ENCODE measurements at places on chromosomes 5 and 9.

GRCh38 chr5:163585206-163585605 is 79.8 kb downstream of the MAT2B start:
- no peak for DNase-seq

- no peak for DNase-seq
Observed at GRCh38 chr5:150692276-150692675, 8.6 kb downstream of the RBM22 start.

DNA sequence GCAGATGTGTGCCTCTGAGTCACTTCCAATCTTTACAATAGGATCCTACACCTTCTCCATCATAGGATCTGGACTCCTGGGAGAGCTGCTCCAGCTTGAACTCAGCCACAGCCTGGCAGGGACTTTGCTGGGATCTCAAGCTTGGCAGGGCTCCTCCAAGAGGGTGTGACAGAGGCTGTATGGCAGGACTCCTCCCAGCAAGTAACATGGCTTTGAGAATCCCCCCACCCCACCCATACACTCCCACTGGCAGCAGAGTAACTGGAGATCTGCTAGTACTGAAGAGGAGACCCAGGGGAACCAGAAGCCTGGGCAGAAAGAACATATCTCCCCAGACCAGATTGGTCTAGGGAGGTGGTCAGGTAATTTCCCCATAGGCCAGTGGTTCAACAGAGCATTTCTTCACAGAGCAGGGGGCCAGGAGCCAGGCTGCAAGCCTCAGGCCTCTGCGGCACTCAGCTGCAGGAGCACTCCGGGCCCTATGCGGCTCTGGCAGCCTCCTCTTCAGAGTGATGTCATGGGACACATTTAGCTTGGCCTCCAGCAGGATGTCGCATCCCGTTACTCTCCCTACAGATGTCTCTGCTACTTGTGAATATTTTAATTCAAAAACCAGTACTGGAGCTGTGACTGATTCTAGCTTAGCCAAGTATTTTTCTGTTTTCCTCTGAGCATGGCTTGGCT is 1.7 kb upstream of the ACSL6 start:
- DNase-seq = peak; percentile 7

DNA sequence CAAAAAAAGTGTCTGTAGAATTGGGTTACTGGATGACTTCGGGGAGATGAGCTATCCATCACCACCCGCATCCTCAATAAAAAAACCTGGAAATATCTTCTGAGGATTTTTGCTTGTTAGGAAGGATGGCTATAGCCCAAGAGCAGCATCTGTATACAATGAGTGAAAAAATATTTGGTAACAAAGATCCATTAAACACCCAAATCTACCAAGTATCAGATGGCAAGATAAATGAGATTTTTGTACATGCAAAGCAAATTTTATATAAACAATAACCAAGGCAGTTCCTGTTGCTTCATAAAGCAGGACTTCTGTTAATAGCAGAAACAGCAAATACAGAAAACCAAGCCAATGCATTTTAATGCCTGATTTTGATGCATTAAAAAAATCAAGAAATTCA is 166.6 kb downstream of the SLC28A3 start:
- no peak for DNase-seq

GRCh38 chr5:168836603-168837231 is 257.5 kb upstream of the PANK3 start:
- DNase-seq = peak; percentile 27

DNA sequence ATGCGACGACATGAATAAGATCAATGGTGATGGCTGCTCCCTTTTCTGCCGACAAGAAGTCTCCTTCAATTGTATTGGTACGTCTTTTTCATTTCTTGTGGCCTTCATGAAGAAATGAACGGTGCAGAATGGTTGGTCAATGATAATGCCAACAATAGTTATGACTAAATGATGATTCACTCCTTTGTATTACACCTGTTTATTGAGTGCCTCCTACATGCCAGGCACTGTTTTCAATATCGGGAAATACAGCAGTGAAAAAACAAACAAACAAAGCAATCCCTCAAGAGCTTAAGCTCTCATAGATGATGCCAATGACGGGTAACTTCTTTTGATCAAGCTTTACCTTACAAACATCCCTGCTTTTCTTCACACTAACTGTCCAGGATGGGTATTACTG is 117.7 kb downstream of the PAPPA start:
- no peak for DNase-seq

GRCh38 chr5:168878135-168878745 is 299.1 kb upstream of the PANK3 start:
- DNase-seq = no peak

- no peak for DNase-seq
Observed at GRCh38 chr5:127041571-127041970, 11.2 kb upstream of the MARCHF3 start.

DNA sequence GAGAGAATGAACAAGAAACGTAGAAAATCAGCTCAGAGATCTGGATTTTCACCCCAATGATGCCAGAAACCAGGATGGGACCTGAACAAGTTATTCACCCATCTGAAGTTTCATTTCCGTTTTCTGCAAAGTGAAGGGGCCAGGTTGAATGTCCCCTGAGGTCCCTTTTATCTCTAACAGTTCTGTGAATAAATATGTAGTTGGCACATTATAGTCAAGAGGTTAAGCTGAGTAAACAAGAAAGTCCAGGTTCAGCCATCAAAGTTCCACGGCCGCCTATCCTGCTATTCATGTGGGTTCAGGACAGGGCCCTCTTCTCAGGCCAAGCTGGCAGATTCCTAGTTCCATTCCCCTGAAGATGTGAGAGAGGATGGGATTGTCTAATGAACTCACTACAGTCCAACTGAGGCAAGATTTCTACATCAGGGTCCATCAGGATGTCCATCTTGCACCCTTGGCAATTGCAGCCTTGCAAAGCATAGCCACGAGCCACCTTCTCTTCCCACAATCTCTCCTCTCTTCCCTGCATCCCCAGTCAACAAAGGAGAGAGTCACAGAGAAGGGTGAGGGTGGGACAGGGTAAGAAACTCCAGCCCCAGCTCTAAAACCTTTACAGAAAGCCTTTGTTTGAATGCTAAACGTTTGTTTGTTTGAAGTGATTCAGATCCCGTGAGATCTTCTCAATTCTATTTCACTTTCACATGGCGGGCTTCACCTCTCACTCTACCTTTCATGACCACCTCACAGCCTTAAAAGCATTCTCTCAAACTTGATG is 311.0 kb downstream of the SLIT3 start:
- DNase-seq = no peak

DNA sequence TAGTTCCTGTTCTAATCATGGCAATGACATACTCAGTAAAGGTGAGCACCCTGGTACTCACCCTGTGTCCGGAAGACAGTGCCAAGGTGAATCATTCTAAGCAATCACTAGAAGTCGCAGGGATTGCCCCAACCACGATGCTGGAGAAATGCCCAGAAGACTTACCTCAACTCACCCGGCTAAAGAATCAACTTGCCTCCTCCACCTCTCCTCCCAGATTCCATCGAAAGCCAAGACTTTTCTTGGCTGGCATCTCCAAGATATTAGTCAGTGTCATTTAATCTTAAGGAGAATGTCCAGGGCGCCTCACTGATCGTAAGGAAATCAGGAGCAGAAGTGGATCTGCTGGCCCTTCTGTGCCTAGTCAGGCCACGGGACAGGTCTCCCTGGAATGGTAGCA is 204.9 kb downstream of the ERCC6L2 start:
- no peak for DNase-seq

GRCh38 chr5:163789870-163790269 is 284.5 kb downstream of the MAT2B start:
- DNase-seq = no peak

DNA sequence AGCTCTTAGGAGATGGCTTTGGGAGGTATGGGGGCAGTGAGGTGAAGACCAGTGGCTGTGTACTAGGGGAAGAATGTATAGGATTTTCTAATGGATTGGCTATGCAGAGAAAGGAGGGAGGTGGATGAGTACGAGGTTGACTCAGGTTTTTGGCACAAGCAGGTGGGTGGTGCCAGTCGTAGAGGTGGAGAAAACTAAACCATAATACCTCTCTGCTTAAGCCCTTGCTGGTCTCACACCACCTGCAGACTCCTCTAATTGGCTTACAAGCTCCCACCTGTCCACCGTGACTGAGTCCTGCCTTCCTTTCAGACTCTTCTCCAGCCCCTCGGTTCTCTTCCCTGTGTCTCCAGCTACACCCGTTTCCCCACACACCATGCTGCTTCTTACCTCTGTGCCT is 521.7 kb upstream of the CLINT1 start:
- DNase-seq = no peak

- DNase-seq = no peak
Observed at GRCh38 chr5:73118391-73118973, 1.9 kb upstream of the TMEM171 start.

GRCh38 chr9:122374885-122375420 is 4.1 kb downstream of the PTGS1 start:
- no peak for DNase-seq

GRCh38 chr5:134072471-134073210 is 41.8 kb upstream of the TCF7 start:
- no peak for DNase-seq

- no peak for DNase-seq
Observed at GRCh38 chr5:141635646-141636045, 1.0 kb downstream of the HDAC3 start.

Measured in activated CD4-positive, alpha-beta memory T cell treated with anti-CD3 and anti-CD28 coated beads for 36 hours (primary cell).